ENCODE measurements at places on chromosomes 11 and 22. TPM values are rescaled to one million over a fixed set of nuclear protein-coding genes. Genes with fewer than 3 reads are reported as not detected.

Gene DEUP1
- not detected for total RNA-seq

Gene CABP7
- total RNA-seq: 0.25 TPM

Gene DSCAML1
- 0.23 TPM for total RNA-seq

Gene C11orf42
- not detected for total RNA-seq

Gene CBLIF
- total RNA-seq: not detected

Gene PAMR1
- not detected for total RNA-seq

Gene OSM
- total RNA-seq: not detected
